ENCODE measurements at places on chromosomes 3 and 15.

- DNase-seq: no peak
Measured at GRCh38 chr15:22888120-22888859, 49.8 kb downstream of the NIPA2 start.

DNA sequence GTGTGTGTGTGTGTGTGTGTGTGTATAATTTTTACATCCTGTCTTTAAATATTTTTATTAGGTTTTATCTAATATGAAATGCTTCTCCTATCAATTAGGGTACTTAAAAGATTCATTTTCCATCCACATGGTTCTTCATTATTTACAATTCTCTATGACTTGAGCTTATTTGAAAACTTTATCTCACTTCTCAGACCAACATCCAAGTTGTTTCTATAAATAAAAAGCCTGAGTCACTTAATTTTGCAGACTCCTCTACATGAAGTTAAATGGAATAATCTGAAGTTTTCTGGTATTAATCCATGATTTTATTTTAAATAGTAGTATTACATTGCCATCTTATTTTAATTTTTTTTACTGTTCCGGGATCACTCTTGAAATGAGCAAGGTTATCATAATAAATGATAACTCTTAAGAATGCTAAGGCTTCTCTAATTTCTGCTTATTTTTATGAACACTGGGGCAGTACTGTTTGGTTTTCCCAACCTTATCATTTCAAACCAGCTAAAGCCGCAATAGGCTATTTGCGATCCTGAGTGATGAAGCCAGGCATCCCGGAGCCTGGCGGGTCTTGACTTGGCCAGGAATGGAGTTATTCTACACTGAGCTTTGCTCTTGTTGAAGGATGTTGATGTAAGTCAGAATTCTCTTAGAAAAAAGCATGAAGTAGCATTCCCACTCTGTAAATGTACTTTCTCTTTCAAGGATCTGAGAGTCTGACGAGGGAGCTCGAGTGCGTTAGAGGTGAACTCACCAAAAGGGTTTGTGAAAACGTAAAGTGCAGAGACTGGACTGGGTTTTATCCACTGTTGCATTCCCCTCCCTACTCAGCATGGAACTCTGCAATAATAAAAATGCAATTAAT lies 220.2 kb upstream of the LRTM1 start:
- no peak for DNase-seq

- DNase-seq: peak; percentile 83
Measured at GRCh38 chr15:48086133-48086532, 34.7 kb upstream of the SLC24A5 start.

- no peak for DNase-seq
Measured at GRCh38 chr3:24460974-24461373, 33.7 kb downstream of the THRB start.

DNA sequence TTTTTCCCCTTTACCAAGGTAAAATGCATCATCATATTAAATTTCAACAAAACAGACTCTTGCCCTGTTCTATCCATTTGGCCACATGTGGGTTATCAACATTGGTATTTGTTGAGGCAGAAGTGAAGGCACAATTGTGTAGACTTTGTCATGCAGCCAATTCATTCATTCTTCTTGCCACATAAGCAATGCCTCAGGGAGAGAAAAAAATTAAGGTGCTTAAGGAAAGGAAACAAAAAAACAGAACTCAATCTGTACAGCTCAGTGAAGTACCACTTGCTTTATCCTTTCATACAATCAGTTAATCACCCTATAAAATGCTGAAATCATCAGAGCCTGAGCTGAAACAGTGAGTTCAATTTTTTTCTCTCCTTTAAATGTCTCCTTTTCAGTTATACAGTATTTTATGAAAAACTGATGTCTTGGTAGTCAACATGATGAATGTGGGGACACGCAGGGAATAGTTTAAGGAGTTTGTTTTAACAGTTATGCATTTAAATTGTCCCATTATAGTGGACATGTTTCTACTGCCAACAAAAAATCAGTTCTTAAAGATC lies 588.9 kb downstream of the MFSD1 start:
- peak; percentile 28 for DNase-seq

DNA sequence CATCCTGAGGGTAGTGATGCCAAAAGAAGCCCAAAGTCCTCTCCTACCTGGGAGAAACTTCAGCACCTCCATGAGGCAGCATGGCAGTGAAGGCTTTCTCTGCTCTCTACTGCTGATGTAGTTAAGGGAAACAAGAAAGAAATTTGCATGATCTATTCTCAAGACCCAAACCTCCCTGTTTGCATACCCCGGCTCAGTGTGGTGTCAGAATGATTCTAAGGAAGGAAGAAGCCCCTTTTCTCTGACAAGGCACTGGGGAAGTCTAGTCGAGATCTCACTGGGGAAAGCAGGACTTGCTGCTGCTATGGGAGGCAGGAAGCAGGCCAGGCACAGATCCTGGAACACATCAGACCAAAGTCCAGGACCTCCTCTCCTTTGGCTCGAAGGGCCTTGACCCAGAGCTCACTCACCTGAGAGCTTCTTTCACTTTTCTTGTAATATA lies 89.4 kb upstream of the ICE2 start:
- no peak for DNase-seq

GRCh38 chr3:195178124-195178910 lies 92.6 kb downstream of the XXYLT1 start:
- no peak for DNase-seq

DNA sequence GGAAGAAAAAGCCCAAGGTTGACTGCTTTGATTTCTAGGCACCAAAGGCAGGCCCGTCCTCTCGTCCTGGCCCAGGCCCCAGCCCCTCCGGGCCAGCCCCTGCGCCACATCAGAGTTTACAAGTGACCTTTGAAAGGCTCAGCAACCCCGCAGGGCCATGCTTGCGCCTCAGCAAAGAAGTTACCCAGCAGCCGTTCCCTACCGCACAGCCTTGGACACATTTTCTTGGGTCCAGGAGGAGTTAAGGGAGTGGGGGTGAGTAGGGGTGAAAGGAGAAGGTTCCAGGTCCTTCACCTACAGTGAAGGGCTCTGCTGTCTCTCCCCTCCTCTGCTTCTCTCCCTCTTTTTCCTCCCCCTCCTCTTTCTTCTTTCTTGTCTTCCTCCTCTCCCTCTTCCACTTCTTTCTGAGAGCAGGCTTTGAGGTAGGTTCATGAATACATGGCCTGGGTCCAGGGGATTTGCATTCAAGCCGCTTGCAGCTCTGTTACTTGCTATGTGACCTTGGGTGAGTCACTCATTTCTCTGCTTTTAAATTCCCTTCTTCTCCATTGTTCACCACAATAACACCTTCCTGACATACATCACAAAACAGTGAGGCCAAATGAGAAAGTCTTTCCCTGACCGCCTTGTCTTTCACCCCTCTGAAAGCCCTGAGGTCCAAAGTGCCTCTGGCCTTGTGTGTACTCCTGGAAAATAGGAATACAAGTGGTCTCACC lies 223.3 kb upstream of the TPRG1 start:
- DNase-seq: peak; percentile 70

DNA sequence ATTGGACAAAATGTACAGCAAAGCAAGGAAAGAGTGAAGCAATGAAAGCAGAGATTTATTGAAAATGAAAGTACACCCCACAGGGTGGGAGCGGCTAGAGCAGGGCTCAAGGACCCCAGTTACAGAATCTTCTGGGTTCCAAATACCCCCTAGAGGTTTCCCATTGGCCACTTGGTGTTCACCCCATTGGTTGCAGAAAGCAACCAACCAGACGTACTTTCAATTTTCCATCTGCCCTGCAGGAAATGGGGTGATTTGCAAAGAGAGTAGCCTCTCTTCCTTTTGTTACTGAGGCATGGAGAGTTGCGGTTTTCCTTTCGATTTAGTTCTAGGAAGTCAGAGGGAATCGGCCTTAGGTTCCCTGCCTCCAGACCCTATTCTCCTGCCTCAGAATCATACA lies 2.4 kb downstream of the PML start:
- DNase-seq: no peak

DNA sequence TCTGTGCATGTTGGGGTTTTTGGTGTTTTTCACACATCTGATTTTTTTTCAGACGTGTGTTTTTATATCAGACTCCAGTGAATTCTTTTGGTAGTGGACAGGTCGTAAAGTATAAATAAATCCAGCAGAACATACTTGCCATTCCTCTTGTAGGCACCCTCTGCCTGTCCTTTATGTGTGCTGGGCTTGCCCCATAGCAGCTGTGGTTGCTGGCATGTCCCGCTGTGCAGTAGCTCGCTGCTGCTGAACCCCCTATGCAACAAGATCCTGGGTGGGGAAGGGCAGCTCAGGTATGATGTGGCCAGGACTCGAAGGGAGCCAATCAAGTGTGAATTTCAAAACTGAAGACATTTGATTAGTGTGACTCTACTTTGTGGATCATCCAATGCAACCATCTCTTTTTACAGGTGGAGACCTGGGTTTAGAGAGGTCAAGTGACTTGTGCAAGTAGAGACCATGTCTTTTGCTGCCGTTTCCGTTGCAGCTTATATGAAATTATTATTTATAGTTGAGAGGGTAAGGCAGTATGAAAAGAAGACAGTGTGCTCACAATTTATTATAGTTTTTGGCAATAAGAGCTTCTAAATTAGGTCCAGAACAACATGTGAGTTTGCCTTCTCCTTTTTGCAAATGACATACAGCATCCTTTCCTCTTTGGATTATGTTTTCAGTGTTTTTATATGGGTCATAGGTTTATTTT lies 350.8 kb upstream of the C2CD4B start:
- DNase-seq: no peak

DNA sequence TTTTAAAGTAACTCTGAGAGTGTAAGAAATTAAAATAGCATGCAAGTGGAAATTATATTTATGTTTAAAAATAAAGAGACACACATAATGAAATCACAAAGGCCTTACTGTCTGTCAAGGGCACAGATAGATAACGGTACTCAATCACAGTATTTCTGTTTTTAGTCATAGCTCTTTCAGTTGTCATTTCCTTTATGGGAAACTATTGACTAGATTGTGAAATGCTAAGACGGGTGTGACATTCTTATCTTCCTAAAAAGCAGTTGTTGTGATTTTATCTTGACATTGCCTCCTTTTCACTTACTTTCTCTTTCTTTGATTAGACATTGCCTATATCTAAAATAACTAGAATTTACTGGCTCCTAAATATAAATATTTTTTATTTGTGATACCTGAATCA lies 100.1 kb upstream of the PLSCR5 start:
- DNase-seq: no peak

- no peak for DNase-seq
Measured at GRCh38 chr15:96046620-96047240, 283.8 kb upstream of the NR2F2 start.

GRCh38 chr3:133301731-133302130 lies 98.1 kb upstream of the BFSP2 start:
- DNase-seq: no peak

DNA sequence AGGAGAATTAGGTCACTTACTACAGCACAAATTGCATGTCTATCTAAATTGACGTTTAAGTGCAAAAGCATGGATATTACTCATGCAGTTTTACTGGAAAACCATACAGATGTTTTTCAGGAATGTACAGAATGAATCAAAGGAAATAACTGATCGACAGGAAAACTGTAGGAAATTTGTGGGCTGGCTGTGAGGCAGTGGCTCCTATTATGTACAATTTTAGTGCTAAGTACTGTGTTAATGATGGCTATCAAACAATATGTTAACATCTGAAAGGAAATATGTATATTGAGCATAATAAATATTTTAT lies 6.9 kb downstream of the NUDT16 start:
- no peak for DNase-seq

GRCh38 chr15:29106551-29107290 lies 162.9 kb downstream of the NSMCE3 start:
- no peak for DNase-seq

DNA sequence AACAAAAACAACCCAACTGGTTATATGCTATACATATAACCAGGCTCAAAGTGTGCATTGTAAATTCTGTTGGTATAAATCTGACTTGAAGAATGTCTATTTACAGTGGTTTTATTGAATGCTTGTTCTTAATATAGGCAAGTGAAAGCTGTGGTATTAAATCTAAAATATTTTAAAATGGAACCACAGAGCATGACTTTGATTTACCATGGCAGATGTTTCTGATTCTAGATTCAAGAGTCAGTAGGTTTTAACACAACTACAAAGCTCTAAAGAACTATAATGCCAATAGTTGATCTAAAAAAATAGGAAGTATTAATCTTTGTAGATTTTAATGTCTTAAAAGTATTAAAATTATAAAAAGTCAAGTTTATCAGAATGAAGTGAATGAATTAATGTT lies 141.9 kb upstream of the PLSCR5 start:
- no peak for DNase-seq

DNA sequence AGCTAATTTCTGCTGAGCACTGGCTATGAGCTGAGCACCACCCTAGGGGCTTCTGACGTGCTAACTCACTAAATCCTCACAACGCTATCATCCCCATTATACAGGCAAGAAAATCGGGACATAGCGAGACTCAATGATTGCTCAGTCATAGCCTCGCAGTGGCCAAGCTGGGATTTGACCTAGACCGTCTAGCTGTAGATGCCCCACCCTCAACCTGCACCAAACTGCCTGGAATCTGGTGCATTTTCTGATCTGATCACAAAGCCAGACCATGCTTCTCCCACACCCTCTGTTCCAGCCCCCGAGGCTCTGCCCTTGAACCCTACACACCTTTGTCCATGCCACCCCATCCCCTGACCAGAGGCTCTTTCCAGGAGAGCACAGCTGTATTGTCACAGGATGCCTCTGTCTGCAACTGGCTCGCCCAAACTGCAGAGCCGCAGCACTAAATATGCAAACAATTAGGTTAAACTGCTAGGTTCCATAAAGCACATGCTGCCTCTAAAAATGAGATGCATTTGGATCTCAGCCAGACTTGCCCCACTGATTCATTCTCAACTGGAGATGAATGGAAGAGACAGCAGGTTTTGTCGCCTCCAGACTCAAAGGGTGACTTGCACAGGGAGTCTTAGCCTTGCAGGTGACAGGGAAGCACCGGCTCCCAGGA lies 95.2 kb downstream of the NUP210 start:
- peak; percentile 52 for DNase-seq

DNA sequence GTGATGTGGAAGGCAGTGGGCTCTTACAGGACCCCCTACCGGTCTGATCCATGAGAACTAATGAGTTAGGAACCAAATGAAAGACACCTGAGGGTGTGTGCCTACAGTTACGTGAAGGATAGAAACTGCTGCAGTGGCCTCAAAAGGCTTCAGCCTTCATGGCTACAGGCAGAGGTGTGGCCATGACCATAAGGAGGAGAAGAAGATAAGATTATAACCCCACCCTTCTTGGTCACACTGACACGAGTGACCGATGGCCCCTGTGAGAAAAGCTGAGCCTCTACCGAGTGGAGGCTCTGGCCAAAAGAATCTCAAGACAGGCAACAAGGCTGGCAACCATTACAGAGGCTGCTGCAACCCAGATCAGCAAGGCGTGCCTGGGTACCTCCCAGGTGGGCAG lies 6.3 kb downstream of the RFT1 start:
- DNase-seq: no peak

DNA sequence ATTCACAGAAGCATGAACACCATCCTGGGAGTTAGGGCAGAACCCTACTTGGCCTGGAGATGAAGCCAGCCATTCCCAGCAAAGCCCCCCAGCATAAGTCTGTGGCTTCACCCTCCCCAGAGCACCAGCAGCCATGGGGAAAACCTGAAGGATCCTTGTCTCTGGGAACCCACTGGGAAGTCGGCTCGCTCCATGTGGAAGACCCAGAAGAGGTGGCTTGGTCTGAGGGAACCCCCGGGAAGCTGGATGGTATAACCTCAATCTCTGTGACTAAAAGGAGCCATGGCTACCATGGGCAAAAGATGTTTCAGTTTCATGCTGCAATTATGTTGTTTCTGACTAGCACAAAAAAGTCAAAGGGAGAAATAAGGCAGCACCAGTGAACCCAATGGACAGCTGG lies 11.8 kb upstream of the RPUSD3 start:
- no peak for DNase-seq

All from brain (organoid and tissue), 16 donors.